ENCODE measurements at places on chromosomes 2 and 18. TPM values are rescaled to one million over a fixed set of nuclear protein-coding genes. Genes with fewer than 3 reads are reported as not detected.
A peak's percentile ranks its signal among the peaks of the same experiment; 100 is the strongest.

SPAST gene
- total RNA-seq: 37.8 TPM

REEP1 gene
- 0.23 TPM for total RNA-seq

DNA sequence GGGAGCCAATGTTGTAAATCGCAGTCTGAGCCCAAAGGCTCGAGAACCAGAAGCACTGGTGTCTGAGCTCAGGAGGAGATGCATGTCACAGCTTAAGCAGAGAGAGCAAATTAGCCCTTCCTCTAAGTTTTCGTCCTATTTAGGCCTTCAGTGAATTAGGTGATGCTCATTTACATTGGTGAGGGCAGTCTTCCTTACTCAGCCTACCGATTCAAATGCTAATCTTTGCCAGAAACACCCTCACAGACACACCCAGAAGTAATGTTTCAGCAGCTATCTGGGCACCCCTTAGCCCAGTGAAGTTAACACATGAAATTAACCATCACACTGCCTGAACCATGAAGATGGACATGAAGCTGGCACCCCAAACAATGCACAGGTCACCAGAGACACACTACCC lies 385.1 kb downstream of the STK39 start:
- no peak overlapping the region for H3K27ac ChIP-seq
- no peaks in the 10 kb centered on the region for H3K27me3 ChIP-seq
- H3K4me1 ChIP-seq: no peaks in the 10 kb centered on the region
- no peak overlapping the region for H3K4me3 ChIP-seq

GRCh38 chr2:8219096-8219495 lies 462.8 kb upstream of the ID2 start:
- no peaks in the 10 kb centered on the region for H3K27me3 ChIP-seq
- DNase-seq: no peak
- no peak overlapping the region for H3K4me3 ChIP-seq
- no peaks in the 10 kb centered on the region for H3K4me1 ChIP-seq

DNA sequence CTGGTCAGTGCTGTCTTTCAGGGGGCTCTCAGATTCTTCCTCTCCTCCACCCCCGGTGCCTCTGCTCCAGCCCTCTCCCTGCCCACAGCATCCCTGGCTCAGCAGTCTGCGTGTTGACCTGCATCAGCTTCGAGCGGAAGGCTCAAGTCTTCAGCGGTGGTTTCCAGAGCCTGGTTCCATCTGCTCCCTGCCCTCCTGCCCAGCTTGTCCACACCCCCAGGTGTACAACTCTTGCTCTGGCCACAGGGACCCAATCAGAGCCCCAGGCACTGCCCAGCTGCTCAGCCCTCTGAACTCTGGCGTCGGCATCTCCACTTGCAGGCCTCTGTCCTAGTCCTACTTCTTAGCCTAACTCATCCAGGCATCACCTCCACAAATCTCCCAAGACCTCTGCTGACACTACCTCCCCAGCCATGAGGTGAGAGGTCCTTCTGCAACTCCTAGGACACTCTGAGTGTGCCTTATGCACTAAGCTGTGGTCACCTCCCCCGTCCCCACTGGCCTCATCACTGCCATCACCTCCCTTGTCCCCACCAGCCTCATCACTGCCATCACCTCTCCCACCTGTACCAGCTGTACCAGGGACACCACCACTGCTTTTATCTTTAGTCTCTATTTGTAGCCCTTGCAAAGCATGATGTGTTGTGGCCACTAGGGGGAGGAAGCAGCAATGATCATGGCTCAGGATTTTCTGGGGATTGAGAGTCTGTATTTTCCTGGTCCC lies 60.9 kb downstream of the EDAR start:
- peak; percentile 18 for DNase-seq
- H3K4me1 ChIP-seq: no peaks in the 10 kb centered on the region
- no peaks in the 10 kb centered on the region for H3K27me3 ChIP-seq
- H3K27ac ChIP-seq: no peak overlapping the region

DNA sequence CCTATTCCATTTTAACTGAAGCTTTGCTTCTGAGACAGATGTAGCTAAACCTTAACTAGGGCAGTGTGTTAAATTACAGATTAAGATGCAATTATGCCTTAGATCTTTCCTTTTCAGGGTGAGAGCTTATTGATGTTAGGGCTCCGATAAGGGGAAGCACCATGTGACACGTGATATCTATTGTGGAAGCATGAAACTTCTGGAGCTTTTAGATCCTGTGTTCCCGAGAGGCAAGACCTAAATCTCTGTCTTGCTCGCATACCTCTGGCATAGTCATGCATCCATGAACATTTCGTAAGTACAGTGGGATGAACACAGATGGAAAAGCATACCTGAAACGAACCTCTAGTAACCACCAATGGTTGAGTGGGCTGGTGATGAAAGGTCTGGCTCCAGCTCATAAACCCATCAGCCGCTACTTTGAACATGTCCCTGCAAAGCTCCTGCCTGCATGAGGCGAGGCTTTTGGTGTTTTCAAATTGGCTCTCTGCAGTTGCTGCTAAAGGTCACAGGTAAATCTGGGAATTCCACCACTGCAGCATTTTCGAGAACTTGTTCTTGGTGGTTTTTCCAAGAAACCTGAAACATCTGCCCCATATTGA lies 3.7 kb upstream of the NRP2 start:
- no peaks in the 10 kb centered on the region for H3K36me3 ChIP-seq
- H3K27ac ChIP-seq: no peak overlapping the region
- no peak overlapping the region for H3K4me3 ChIP-seq
- DNase-seq: no peak
- H3K4me1 ChIP-seq: peaks cover 2% of the 10 kb centered on the region
- H3K27me3 ChIP-seq: peaks cover 9% of the 10 kb centered on the region

DNA sequence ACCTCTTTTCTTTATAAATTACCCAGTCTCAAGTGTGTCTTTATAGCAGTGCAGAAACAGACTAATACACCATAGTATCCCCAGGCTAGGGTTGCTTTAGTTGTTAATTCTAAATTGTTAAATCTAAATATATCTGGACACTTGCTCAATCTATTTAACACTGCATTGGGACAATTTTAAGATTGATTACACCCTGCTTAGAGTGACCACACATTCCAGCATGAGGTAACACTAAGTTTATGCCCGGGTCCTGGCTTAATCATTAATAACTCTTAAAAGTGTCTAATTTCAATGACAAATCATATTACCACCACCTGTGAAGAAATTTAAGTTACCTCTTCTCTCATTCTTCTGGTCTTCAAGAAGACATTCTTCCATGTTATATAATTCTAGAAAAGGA lies 131.4 kb downstream of the ZNF385B start:
- H3K36me3 ChIP-seq: no peaks in the 10 kb centered on the region
- peaks cover 2% of the 10 kb centered on the region for H3K27me3 ChIP-seq
- no peaks in the 10 kb centered on the region for H3K4me1 ChIP-seq
- no peak overlapping the region for H3K27ac ChIP-seq

DNA sequence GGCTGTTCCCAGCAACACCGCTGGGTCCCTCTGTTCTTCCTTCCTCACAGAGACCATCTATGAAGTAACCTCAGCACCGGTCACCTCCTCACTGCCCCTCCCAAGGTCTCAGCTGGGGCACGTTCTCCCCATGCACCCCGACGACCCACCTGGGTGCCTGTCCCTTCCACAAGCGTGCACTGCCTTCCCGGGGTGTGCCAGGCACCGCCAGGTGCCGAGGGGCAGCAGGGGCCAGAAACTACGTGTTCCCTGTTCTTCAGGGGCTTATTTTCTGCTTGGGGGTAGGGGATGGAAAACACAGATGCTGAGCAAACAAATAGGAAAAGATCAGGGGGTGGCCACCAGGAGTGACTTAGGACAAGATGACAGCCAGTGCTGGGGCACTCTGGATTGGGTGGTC lies 30.4 kb upstream of the SEMA4C start:
- H3K4me1 ChIP-seq: peaks cover 11% of the 10 kb centered on the region
- H3K27ac ChIP-seq: no peak overlapping the region

DNA sequence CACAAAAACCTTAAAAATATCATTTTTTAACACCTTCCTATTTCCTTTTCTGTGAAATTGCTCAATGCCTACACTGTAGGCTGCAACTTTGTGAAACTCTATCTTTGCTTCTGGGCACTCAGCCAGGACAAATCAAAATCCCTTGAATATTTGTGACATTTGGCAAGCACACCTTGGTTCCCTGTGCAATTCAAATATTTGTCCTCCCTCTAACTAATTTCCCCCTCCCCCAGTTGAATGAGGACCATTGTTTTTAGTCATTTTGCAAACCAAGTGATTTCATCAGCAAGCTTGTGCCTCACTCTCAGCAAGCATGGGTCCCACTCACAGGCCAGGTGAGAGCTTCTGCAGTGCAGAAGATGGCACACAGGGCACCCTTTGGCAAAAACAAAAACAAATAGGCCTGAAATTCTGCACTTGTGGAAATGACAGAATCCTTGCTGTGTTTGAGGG lies 541.5 kb downstream of the CNTNAP5 start:
- DNase-seq: no peak
- no peak overlapping the region for H3K27ac ChIP-seq
- H3K36me3 ChIP-seq: no peaks in the 10 kb centered on the region
- no peak overlapping the region for H3K4me3 ChIP-seq
- H3K27me3 ChIP-seq: no peaks in the 10 kb centered on the region

GRCh38 chr2:234853729-234854128 lies 98.1 kb upstream of the SH3BP4 start:
- H3K4me3 ChIP-seq: no peak overlapping the region
- no peaks in the 10 kb centered on the region for H3K36me3 ChIP-seq
- DNase-seq: no peak
- H3K27me3 ChIP-seq: no peaks in the 10 kb centered on the region
- H3K27ac ChIP-seq: no peak overlapping the region
